NCI-H1694 (cell line): ENCODE measurements at places on chromosomes 11 and 22.

GRCh38 chr11:20156280-20156875 lies 3.9 kb downstream of the DBX1 start:
- DNase-seq, result no peak

- DNase-seq, result no peak
Observed at GRCh38 chr11:111996129-111996528, 29.1 kb upstream of the DLAT start.

DNA sequence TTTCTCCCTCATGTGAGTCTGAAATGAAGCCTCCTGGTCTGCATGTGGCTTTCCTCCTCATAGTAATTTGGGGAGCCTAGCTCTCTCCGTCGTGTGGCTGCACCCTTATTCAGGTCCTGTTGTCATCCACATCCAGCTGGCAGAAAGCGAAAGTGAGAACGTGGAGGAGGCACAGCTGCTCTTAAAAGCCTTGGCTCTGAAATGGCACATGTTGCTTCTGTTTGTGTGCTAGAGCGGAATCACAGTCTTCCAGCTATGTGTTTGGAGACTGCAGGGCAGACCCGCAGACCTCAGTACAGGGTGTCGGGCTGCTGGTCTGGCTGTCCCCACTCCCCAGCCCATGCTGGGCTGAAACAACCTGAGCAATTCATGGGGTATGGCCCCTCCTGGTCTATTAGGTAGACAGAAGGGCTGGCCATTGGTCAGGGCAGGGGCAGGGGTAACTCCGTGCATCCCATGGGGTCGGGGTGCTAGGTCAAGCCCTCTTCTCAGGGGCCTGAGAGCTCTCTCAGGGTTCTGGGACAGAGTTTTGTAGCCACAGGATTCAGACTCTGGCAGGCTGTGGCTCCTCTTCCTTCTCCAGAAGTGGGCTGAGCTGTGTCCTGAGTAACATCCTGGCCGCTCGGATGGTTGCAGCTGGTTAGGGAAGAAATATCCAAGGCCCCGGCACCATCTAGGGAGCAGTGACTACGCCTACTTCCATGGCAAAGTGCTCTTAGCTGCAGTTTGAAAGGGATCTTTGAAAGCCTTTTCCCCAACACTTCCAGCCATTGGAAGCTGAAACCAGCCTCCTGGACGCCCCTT lies 50.6 kb downstream of the C11orf96 start:
- peak; percentile 65 for DNase-seq

GRCh38 chr11:66970807-66971442 lies 4.2 kb upstream of the C11orf86 start:
- no peak for DNase-seq
